ENCODE measurements at places on chromosomes 6 and 20.

- DNase-seq, result peak; percentile 53
Observed at GRCh38 chr6:3211681-3212080, 15.8 kb downstream of the TUBB2B start.

DNA sequence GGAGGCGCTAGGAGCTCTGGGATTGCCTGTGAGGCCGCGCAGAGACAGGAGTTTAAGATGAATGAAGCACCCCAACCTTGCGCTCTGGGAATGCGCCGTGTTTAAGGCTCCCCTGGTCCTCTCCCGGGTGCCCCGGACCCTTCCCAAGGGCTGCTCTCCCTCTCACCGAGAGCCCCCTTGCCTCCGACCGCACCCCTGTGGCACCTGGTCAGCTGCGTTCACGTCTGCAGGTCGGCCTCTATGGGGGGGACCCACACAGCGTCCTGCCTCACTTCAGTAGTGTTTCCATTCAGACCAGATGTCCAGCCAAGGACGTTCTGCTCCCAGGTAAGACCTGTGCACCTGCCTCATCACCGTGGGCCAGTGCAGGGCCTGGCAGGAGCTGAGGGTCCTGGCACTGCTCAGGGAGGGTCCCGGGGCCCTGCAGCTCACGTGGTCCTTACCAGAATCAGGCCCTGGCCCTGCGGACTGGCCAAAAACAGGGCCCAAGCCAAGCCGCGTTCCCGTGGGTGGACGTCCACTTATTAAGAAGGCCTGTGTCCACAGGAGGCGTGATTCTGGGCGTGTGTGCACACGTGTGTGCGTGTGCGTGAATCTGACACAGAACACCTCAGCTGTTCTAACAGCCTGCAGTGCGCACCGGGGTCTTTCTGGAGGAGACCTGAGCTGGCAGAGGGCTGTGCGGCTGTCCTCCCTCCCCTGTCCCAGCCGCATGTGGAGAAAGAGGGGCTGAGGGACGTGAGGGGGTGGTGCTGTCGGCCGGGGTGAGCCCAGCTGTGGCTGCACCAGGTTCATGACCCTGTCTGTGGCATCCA lies 79.9 kb upstream of the BHLHE23 start:
- DNase-seq, result no peak

- DNase-seq, result no peak
Observed at GRCh38 chr6:44292661-44293365, 20.3 kb downstream of the AARS2 start.

DNA sequence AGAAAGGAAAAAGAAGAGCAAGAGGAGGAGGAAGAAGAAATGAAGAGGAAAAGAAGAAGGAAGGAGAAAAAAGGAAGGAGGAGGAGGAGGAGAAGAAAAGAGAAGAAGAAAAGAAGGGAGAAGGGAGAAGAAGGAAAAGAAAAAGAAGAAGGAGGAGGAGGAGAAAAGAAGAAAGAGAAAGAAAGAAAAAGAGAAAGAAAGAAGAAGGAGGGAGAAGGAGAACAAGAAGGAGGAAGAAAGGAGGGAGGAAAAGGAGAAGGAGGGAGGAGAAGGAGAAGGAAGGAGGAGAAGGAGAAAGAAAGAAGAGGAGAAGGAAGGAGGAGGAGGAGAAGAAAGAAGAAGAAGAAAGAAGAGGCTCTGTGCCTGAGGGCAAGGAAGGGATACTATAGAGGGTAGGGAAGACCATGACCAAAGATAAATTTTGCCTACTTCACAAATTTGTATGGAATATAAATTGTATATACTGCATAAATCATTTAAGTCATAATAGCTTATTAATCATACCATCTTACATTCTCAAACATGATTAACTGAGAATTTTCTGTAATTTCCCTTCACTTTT lies 55.7 kb downstream of the SESN1 start:
- DNase-seq, result no peak

GRCh38 chr6:139961190-139961589 lies 586.7 kb upstream of the CITED2 start:
- DNase-seq, result no peak

GRCh38 chr20:44222633-44223368 lies 12.2 kb upstream of the OSER1 start:
- no peak for DNase-seq

DNA sequence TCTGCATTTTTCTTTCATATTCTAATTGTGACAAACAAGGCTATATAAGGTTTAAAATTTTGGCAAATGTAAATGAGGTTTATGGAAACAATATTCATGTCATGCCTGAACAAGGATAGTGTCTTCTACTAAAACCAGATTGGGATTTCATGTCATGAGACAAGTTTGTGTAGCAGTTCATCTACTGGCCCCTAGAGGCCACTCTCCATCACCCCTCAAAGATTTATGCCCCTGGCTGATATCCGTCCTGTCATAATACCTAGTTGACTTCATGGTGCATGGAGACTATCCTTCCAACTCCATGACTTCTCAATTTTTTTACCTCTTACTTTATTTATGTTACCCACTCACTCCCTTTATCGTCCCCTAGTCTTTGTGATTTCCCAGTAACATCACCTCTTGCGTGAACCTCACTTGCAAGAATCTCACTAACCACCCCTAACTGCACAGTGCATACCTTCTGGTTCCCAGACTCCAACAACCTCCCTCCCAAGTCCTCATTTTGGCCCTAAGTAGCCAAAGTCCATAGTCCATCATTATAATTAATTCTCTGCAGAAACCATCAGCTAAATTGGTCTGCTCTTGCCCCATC lies 179.8 kb downstream of the TASP1 start:
- no peak for DNase-seq

- no peak for DNase-seq
Observed at GRCh38 chr20:40646361-40646760, 42.7 kb downstream of the MAFB start.

GRCh38 chr6:109105681-109106080 lies 10.4 kb downstream of the CEP57L1 start:
- no peak for DNase-seq

- no peak for DNase-seq
Observed at GRCh38 chr20:62458275-62459251, 17.2 kb downstream of the GATA5 start.

DNA sequence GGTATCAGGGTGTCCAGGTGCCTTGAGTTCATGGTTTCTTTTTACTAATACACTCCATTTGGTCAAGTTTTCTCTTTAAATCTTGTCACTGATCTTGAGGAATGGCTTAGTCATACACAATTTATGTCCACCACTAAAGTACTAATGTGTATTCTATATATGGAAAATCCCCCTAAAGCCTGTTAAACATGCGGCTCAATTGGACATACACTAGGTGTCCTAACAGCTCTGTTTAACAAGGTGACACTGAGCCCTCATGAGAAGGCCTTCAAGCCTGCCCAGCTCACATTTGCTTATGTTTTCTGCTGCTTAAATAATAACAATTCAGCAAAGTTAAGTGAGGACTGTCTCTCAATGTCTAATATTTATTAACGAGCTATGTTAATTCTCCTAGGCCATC lies 31.5 kb downstream of the PDE7B start:
- DNase-seq, result no peak

DNA sequence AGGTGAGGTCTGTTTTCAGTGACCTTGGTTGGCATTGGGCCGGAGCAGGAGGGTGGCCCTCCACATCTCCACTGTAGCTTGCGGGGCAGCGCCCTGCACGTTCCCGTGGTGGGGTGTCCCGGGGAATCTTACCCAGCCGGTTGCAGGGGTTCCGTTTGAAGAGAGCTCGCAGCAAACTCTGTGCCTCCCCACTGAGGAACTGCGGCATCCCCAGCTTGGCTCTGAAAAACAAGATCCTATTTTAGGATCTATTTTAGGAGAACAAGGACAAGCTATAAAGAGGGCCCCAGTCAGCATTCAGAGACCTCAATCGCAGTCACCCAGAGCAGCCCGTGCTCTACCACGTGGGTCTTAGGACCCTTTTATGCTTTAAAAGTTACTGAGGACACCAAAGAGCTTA lies 97.8 kb downstream of the RAMACL start:
- no peak for DNase-seq

DNA sequence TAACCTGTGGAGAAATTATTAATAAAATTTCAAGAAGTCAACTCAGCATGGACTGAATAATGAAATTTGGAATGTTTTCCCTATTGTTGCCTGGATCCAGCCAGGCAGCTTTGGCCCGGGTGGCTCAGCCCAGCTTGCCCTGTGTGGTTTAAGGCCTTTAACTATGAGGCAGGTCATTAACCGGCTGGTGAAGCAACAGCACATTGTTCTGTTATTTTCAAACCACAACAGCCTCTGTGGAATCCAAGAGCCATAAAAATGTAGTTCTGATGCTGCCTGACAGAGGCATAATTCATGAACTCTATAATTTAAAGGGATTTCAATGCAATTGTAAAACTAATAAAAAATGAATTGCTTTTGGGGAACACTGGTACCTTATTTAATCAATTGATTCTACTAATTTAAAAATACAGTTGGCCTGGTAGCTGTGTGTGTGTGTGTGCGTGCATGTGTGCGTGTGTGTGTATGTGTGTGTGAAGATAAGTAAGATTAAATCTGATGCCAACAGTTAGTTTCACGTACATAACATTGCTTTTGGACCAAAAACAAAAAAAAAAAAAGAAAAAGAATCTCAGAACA lies 117.7 kb downstream of the RPS12 start:
- no peak for DNase-seq

DNA sequence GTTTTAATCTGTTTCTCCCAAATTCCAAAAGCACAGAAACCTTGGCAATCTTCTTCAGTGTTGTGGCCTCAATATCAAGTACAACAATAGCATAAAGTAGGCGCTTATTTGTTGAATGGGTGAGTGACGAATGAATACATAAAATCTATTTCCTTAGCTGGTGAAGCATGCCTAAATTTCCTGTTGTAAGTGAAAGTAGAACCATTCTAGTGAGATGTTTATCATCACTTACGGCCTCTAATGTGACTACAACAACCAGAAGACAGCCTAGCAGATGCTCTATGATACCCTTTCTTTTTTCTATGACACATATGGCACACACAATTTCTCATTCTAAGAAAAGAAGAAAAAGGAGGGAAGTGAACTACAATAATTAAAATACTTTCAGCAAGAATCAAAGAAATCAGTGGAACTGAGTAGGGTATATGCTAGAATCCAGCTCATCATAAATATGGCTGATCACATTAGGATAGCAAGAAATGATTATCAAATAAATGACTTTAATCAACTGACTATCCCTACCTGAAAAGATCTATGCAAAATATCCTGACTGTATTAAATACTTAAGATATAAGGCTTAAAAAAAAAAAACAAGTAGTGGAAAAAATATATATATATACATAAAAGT lies 67.4 kb downstream of the BTBD9 start:
- DNase-seq, result no peak

GRCh38 chr6:63268574-63268973 lies 51.2 kb downstream of the LGSN start:
- no peak for DNase-seq

DNA sequence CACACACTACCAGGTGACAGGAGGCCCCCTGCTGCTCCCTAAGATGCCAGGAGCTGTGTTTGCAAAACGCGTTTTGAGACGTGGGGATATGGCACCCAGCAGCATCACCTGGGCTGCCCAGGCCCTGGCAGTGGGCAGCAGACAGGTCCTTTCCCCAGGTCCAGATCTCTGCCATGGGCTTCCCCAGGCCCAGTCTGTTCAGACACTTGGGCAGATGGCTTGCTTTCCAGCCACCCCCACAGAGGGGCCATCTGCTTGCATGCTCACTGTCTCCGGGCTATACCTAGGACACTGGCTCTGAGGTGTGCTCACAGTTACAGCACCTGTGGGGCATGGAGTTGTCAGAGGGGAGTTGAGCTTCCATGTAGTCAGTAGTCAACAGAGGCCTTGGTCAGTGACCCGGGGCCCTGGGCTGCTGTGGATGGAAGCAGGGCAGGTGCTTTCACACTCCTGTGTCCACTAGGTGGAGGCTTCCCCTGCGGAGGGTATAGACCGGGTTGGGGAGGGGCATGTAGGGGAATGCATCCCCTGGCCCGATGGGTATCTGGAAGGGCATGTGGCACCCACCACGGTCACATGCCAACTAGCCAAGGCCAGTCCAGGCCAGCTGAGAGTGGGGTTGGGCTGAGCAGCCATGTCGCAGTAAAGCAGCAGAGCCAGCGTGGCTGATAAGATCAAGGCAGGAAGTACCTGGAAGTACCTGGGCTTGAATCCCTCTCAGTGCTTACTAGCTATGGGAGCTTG lies 185.4 kb upstream of the SLC24A3 start:
- DNase-seq, result no peak

- DNase-seq, result no peak
Observed at GRCh38 chr6:45438849-45439406, 61.2 kb upstream of the SUPT3H start.

GRCh38 chr6:35042031-35042815 lies 98.9 kb downstream of the TCP11 start:
- no peak for DNase-seq

DNA sequence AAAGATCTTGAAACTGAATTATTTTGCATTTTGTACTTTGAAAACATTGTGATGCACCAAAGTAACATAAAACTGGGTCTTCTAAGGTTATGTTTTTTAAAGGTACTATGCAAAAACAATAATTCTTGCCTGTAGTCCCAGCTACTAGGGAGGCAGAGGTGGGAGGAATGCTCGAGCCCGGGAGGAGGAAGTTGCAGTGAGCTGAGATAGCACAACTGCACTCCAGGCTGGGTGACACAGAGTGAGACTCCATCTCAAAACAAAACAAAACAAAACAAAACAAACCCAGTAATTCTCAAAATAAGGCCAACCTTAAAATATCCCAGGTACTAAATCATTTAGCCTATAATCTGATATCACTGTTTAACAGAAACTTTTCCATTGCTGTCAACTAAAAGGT lies 269.6 kb downstream of the KHDC1L start:
- DNase-seq, result no peak

- DNase-seq, result no peak
Observed at GRCh38 chr6:170124150-170124549, 166.7 kb downstream of the DLL1 start.

- no peak for DNase-seq
Observed at GRCh38 chr6:144776031-144776819, 491.1 kb downstream of the UTRN start.

DNA sequence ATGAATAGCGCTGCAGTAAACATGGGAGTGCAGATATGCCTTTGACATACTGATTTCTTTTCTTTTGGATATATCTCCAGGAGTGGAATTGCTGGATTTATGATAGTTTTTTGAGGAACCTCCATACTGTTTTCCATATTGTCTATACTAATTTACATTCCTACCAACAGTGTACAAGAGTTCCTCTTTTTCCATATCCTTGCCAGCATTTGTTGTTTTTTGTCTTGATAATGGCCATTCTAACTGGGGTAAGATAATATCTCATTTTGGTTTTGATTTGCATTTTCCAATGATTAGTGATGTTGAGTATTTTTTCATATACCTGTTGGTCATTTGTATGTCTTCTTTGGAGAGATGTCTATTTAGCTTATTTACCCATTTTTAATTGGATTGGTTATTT lies 3.3 kb downstream of the SYCP2L start:
- no peak for DNase-seq

Data from GOT3 (cell line).